ENCODE measurements at places on chromosomes 11 and 22.
A peak's percentile ranks its signal among the peaks of the same experiment; 100 is the strongest.

GRCh38 chr11:113504071-113504470, 28.9 kb upstream of the DRD2 start:
- DNase-seq: no peak

DNA sequence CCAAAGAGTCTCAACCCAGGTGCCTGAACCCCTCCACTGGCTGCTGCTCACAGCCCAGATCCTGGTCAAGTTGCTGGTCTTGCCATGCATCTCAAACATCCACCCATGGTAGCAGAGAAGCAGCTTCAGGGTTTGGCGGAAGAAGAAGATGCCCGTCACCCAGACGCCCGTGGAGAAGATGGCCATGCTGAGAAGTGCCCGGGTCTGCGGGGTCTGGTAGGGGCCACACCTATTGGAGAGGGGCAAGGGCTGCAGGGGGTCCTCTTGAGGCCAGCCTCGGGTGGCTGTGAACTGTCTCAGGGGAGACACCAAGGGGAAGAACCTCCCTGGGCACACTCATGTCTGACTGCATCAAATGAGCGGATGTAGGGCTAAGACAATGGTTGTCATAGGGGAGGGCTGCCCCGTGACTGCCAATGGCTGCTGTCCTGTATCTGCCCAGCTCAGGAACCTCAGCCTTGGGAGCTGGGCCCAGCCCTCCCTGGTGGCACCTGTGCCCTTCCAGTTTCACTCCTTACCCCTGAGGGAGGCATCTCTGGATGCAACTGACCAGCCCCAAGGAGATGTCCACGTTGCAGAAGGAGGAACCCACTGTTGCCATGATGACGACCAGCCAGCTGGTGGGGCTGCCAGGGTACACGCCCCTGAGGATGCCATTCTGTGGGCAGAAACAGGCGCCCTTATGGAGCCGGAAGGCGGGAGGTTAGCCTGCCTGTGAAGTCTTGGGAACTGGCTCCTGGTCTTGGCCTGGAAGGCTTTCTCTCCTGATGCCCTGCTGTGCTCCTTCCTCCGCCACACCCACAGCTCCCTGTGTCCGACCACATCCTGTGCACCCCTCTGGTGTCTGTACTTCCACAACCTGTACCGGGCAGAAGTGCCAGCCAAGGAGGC, 1.2 kb downstream of the CPT1B start:
- DNase-seq: no peak

- DNase-seq: no peak
Observed at GRCh38 chr22:33971561-33971961, 51.3 kb upstream of the LARGE1 start.

DNA sequence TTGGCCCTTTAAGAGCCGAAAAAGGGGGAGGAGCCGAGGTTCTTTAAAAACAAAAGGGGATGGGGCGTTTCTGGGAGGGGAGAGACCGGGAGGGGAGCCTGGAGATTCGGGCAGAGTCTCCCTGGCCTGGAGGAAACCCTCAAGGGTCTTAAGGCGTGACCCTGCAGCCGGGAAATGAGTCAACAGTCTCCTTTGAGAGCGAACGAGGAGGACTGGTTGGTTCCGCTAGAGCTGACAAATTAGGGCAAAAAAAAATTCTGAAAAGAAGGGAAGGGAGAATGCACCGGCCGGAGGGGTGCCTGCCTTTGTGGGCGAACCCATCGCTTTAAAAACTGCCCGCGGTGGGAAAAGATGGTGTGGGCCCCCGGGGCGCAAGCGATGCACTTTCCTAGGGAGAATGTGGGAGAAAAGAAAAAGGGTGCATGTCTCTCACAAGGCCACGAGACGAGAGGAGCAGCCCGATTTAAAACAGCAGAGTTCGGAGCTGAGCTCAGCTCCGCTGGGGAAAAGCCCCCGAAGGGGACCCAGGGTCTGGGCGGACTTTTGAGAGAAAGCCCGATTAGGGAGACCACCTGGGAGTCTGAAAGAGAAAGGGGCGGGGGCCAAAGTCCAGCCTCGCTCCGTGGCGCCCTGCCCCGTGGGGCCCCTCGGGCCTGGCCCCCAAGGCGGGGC, 874 bp downstream of the ZFTA start:
- no peak for DNase-seq

- DNase-seq: no peak
Observed at GRCh38 chr11:19872512-19873145, 160.0 kb downstream of the NAV2 start.

DNA sequence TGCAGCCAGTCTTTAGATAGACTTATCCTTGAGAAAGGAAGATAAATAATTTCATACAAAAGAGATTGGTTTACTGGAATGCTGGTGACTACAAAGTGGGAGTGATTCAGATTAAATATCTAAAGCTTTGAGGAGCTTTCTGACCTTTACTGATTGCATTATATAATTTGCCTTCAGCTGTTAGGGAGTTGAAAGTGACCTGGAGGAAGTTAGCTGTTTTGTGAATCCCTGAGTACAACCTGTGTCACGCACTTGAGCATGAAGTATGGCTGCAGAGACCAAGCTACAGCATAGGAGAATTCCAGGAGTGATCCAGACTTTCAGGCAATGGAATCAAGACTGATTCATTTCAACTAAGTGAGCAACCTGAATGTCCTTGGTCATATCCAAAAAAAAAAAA, 1848.3 kb upstream of the RAG2 start:
- no peak for DNase-seq

GRCh38 chr22:48974443-48975315, 853.0 kb downstream of the BRD1 start:
- no peak for DNase-seq

DNA sequence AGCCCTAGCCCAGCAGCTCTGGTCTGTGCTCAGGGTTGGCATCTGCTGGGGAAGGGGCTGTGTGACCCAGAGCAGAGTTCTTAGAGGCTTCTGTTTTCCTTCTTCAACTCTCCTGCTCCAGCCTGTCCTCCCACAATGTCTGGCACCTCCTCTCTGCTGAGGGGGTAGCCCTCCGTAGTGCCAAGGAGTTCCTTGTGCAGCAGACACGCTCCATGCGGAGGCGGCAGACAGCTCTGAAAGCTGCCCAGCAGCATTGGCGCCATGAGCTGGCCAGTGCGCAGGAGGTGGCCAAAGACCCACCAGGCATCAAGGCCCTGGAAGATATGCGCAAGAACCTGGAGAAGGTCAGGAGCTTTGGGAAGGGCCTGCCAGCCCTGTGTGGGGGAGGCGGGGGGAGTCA, 69.3 kb downstream of the CEP164 start:
- no peak for DNase-seq

DNA sequence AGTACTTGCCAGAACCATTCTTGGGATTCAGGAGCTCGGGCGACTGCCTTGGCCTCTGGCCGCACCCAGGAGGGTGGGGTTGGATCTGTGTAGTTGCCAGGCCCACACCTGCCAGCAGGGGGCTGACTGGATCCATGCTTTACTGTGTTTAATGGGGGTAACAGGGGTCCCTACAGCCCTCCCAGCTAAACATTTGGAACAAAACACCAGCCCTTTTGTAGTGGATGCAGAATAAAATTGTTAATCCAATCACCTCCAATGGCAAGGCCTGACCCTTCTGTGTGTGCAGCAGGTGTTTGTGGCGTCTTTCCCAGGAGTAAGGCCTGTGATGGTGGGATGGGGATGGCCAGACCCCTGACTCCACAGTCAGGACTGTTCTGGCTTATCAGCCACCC, 22.5 kb downstream of the SUN2 start:
- DNase-seq: no peak

GRCh38 chr11:8766043-8766987, 83.7 kb downstream of the RPL27A start:
- no peak for DNase-seq

DNA sequence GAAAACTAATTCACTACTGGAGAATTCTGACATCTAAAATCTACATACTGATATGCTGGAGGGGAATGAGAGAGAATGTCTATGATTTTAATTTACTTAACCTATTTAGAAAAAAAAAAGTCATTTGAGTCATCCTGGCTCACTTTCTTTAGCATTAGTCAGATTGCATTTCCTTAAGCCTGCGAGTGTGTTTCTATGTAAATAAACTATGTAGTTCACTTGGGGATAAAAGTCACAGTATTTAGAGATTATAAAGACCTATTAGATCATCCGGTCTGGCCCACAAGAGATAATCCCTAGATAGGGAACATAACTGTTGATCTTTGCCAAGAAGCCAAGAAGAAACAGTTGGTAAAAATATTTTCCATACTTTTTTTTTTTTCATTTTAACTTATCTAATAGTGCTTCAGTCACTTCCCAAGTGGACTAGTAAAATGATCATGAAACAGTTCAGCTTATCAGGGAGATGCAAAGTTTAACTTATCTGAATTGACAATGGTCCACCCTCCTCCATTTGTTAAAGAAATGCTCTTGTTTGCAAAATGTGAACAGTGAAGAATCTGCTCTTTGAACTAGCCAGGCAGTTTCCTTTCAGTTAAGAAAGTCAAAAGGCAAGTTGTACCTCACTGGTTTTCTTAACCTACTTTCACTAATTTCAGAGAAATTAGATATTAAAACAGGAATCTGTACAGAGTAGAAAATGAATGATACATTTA, 21.2 kb upstream of the BLID start:
- no peak for DNase-seq

DNA sequence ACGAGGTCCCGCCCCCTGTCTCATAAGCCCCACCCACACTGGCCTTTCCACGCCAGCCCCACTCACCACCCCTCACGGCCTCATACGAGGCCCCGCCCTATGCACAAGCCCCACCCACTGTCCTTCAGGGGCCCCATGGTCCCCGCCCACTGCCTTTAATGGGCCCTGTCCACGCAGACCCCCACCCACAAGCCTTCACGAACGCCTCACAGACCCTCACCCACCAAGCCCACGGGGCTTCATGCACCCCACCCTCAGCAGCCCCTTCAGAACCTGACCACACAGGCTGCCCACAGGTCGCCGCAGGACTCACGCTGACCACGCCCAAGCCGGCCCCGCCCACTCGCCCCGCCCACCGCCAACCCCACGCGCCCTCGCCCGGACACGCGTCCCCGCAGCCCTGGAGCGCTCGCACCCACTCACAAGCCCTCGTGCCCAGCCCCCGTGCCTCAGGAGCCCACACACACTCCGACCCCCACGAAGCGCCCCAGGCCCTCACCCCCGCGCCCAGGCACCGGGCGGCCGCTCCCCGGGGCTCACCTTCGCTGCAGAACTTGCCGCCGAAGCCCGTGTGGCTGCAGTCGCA, 10.5 kb downstream of the NRXN2 start:
- DNase-seq: no peak

DNA sequence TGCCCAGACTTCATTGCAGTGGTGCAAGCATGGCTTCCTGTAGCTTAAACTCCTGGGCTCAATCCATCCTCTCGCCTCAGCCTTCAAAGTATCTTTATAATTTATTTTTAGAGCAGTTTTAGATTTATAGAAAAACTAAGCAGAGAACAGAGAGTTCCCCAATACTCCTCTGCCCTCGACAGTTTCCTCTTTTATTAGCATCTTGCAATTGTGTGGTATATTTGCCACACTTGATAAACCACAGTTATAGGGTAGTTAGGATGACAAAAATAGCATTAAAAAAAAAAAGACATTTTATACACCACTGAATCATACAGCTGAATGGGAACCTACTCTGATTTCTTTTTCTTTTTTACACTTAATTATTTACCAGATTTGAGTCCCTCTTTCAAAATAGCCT, 31.2 kb downstream of the MS4A2 start:
- DNase-seq: no peak

- DNase-seq: no peak
Observed at GRCh38 chr11:11570823-11571222, 51.0 kb downstream of the GALNT18 start.

- no peak for DNase-seq
Observed at GRCh38 chr22:42270176-42270509, 310 bp downstream of the TCF20 start.

DNA sequence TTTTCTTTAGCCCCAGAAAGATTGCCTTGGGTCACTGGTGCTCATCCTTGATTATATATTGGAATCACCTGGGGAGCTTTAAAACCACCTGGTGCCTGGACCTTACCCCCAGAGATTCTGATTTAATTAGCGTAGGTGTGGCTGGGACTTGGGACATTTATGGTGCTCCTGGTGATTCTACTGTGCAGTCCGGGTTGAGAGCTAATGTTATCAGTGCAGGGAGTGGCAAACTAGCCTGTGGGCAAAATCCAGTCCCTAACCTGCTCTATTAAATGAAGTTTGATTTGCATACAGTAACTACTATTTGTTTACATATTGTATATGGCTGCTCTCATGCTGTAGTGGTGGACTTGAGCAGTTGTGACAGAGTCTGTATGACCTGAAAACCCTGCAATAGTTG, 134.0 kb upstream of the SORL1-AS1 start:
- DNase-seq: no peak

DNA sequence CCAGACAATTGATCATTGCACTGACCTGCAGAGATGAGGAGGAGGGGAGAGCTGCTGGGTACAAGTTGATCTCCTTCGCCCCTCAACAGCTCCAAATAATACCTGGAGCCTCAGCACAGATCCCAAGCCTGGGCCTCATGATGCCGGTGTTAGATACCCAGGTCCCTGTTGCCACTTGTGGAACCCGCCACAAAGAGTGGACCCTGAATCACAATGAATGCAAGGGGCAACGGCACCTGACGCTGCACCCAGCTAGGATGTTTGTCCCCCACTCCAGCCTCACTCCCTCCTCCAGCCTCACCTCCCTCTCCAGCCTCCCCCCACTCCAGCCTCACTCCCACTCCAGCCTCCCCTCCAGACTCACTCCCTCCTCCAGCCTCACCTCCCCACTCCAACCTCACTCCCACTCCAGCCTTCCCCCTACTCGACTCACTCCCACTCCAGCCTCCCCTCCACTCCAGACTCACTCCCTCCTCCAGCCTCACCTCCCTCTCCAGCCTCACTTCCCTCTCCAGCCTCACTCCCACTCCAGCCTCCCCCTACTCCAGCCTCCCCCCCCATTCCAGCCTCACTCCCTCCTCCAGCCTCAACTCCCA, 879.0 kb downstream of the BRD1 start:
- no peak for DNase-seq

GRCh38 chr11:85974122-85974521, 94.8 kb downstream of the PICALM start:
- no peak for DNase-seq

DNA sequence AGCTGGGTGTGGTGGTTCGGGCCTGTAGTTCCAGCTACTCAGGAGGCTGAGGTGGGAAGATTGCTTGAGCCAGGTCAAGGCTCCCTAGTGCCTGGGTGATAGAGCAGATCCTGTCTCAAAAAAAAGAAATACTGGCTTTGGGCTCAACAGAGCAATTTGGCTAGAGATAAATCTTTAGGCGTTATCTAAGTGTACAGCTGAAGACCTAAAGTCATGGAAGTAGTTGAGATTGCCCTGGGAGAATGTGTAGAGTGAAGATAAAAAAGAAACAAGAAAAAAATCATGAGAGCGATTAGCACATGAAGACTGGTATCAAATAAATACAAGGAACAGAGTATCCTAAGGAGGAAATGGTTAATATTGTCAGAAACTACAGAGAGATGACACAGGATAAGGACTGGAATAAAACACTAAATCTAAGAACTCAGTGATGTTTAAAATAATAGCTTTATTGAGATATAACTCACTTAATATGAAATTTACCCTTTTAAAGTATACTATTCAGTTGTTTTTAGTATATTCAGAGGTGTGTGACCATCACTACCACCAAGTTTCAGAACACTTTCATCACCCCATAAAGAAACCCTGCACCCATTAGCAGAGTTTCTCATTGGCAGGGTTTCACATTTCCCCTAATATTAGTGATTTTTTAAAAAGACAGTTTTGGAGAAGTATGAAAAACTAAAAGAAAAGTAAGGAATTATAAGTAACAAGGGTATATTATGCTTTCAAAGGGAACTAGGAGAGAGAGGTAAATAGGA, 20.7 kb downstream of the PIK3C2A start:
- no peak for DNase-seq

GRCh38 chr22:36180038-36180880, 19.7 kb upstream of the APOL3 start:
- DNase-seq: peak; percentile 93

GRCh38 chr11:6284250-6284649, 24.6 kb downstream of the CCKBR start:
- DNase-seq: no peak
